Subcutaneous adipose tissue (tissue), 4 donors: ENCODE measurements at places on chromosomes 5 and 9. TPM values are rescaled to one million over a fixed set of nuclear protein-coding genes. Genes with fewer than 3 reads are reported as not detected.

Gene EFNA5
- total RNA-seq, result 9.8 TPM

Gene B4GALT1
- 45.4 TPM for total RNA-seq

Gene RFESD
- 3.5 TPM for total RNA-seq

Gene NR2F1-AS1
- total RNA-seq, result 4.1 TPM

Gene GMCL2
- total RNA-seq, result not detected

Gene DDX4
- not detected for total RNA-seq

Gene PDCD1LG2
- total RNA-seq, result 3.8 TPM

Gene SLC34A1
- not detected for total RNA-seq

Gene SHOC1
- not detected for total RNA-seq

Gene PDZD2
- total RNA-seq, result 57.7 TPM

Gene KCNMB1
- 1.0 TPM for total RNA-seq

Gene PFN3
- not detected for total RNA-seq

Gene ANKRD55
- not detected for total RNA-seq

Gene PITX1
- total RNA-seq, result not detected

Gene ADAMTS6
- 2.9 TPM for total RNA-seq

Gene EIF4E1B
- not detected for total RNA-seq

Gene ADGRV1
- not detected for total RNA-seq

Gene KCNT1
- 0.33 TPM for total RNA-seq

Gene PCDHB5
- total RNA-seq, result 0.33 TPM

Gene TMEM215
- not detected for total RNA-seq

Gene PAIP1
- total RNA-seq, result 109 TPM

Gene EPB41L4A
- total RNA-seq, result 12.4 TPM

Gene FAXDC2
- total RNA-seq, result 81.2 TPM

Gene SOX30
- not detected for total RNA-seq

Gene SV2C
- 0.17 TPM for total RNA-seq

Gene LRRC14B
- total RNA-seq, result not detected

Gene BAAT
- total RNA-seq, result not detected

Gene DOCK8
- total RNA-seq, result 27.5 TPM

Gene GRXCR2
- total RNA-seq, result not detected

Gene IGIP
- total RNA-seq, result 23.3 TPM

Gene NFIB
- 93.1 TPM for total RNA-seq

Gene LMX1B
- 0.51 TPM for total RNA-seq

Gene LCN1
- total RNA-seq, result not detected

Gene MYMK
- total RNA-seq, result not detected

Gene CD180
- 11.0 TPM for total RNA-seq

Gene HSD17B3
- 2.6 TPM for total RNA-seq

Gene SPATA31D4
- total RNA-seq, result not detected

Gene PCYOX1L
- total RNA-seq, result 3.1 TPM

Gene LIFR
- total RNA-seq, result 269 TPM

Gene PROB1
- 0.16 TPM for total RNA-seq

Gene LCNL1
- not detected for total RNA-seq

Gene IL6ST
- total RNA-seq, result 554 TPM

Gene ACER2
- total RNA-seq, result 32.9 TPM

Gene SLC22A4
- total RNA-seq, result not detected

Gene ARHGEF37
- 5.3 TPM for total RNA-seq

Gene COL15A1
- total RNA-seq, result 60.3 TPM

Gene SPATA31E1
- total RNA-seq, result not detected

Gene BHMT2
- total RNA-seq, result 83.1 TPM

Gene SAXO1
- total RNA-seq, result under 0.01 TPM

Gene ARHGEF39
- total RNA-seq, result not detected

Gene NUDT12
- 16.3 TPM for total RNA-seq

Gene PCDHGC4
- 2.0 TPM for total RNA-seq

Gene SLCO6A1
- total RNA-seq, result not detected

Gene PCDHGC5
- total RNA-seq, result 1.8 TPM

Gene CAMK2A
- not detected for total RNA-seq
